IPS-NIHi11 (cell line): ENCODE measurements at places on chromosomes 6 and 20.

DNA sequence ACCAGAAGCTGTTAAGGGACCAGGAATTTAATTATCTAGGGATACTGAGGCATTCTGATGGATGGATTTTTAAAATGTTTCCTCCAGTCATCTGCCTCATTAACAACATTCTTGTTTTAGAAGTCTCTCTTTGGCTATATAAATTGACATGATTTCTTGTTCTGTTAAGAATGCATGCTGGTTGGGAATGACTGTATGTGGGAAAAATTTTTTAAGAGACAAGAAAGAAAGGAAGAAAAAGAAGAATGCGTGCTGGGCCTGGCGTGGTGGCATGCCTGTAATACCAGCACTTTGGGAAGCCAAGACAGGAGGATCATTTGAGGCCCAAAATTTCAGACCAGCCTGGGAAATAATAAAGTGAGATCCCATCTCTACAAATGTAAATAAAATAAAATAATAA, 203.6 kb downstream of the GJA1 start:
- no peak for DNase-seq

DNA sequence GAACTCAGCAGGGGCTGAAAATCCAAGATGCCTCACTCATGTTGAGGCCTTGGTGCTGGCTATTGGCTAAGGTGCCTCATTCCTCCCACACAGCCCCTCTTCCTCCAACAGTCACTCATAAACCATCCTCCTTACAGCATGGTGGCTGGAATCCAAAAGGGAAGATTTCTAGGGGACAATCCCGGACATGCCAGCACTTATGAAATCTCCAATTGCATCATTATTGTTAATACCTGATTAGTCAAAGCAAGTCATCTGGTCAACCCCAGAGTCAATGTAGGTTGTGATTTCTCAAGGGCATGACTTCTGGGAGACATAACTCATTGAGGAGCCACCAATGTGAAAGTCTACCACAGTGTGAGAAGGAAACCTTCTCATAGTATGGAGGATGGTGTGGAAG, 506.6 kb upstream of the NOX3 start:
- no peak for DNase-seq

DNA sequence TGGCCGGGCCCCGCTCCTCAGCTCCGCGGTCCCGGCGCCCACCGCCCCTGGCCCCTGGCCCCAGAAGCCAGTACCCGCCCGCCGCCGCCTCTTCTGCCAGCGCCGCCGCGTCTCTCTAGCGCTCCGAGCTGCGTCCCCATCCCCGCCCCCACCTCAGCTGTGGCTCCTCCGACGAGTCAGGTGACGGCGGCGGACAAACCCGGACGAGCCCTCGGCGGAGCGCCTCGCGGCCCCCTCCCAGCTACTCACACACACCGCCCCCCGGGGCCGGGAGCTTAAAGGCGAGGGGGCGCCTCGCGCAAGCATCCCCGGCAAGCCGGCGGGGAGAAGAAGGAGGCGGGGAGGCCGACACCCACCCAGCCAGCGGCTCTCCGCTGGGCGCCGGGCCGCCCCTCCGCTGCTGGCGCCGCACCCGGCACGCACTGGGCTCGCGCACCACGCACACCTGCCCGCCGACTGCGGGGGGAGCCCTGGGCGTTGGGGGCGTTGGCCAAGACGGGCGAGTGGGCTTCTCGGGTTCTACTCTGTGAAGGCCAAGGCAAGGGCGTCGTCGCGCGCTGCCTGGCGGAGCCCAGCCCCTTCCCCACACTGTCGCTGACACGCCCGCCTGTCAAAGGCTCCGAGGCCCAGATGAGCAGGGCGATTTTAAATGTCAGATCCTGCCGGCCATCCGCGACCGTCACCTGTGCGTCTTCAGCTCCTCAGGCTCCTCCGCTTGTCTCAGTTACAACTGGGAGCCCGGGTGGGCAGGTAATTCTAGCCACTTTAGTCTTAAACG, at the start of gene SNAP91:
Gene SNAP91 (minus strand): TSS at position 132 of the 778 bp plus-strand sequence. CDS start 1,174 bp downstream, outside the sequence.
- DNase-seq = peak; percentile 79

DNA sequence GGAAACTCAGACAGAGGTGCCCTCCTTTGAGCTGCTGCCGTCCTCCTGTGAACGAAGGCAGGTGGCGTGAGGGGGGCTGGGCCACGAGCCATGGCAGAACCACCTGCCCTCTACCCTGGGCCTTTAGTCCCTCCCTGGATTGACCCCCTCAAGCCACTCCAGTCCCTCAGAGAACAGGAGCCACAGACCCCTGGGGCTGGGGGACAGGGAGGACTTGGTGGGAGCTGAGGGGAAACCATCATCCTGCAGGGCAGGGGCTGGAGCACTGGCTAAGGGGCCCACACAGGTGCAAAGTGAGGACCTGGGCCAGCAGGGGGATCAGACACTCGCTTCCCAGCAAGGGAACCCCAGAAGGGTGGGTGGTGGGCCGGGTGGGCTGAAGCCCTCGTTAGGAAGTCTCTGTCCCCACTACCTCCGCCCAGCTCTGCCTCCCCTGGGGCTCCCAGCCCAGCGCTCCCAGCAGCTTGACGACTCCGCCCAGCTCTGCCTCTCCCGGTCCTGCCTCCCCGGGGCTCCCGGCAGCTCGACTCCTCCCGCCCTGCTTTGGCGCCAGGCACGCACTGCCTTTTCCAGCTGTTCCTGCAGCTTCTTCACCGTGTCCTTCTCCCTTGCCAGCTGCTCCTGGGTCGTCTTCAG, 44.4 kb downstream of the DSTN start:
- DNase-seq = no peak

DNA sequence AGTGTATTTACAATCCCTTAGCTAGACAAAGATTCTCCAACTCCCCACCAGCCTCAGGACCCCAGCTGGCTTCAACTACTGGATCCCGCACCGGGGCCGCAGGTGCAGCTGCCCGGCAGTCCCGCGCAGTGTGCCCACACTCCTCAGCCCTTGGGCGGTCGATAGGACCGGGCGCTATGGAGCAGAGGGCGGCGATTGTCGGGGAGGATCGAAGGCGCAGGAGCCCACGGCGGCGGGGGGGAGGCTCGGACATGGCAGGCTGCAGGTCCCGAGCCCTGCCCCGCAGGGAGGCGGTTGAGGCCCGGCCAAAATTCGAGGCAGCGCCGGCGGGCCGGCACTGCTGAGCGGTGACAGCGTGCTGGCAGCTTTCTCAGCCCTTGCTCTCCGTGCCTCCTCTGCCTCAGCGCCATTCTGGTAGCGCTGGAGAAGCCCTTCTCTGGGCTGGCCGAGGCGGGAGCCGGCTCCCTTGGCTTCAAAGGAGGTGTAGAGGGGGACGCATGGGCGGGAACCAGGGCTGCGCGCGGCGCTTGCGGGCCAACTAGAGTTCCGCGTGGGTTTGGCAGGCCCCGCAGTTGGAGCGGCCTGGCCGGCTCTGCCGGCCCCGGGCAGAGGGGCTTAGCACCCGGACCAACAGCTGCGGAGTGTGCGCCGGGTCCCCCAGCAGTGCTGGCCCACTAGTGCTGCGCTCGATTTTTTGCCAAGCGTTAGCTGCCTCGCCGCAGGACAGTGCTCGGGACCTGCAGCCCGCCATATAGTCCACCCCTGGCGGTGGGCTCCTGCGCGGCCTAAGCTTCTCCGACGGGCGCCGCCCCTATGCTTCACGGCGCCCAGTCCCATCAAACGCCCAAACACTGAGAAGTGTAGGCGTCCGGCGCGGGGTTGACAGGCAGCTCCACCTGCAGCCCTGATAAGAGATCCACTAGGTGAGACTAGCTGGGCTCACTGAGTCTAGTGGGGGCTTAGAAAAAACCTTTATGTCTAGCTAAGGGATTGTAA, 32.4 kb upstream of the KIF13A start:
- no peak for DNase-seq

GRCh38 chr20:7523288-7523687, 417.0 kb downstream of the HAO1 start:
- no peak for DNase-seq

GRCh38 chr6:34260576-34261267, 11.9 kb upstream of the SMIM29 start:
- no peak for DNase-seq

DNA sequence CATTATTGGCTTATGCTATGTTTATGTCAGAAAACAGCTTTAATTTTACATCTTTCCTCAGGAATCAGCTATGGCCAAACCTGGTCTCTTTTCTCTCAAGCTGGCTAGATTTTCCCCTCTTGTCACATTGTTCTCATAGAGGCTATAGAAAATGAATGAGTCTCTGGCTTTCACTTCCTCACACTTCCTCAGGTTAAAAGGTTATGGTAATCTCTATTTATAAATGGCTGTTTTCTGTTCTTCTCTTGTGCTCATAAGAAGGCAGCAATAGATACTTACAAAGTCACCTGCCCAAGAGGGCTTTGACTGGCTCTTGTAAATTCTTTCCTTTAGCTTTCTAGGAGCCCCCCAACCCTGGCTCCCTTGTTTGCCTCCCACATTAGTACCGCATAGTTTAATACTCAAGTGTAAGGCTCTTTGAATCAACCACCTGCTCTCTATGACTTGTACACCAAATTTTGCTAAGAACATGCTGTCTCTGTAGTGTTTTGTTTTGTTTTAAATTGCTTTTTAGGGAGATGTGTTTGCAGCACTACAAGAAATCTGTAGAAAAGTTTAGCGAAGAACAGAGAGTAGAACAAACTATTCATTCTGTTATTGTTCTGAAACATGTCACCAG, 897.4 kb upstream of the CITED2 start:
- no peak for DNase-seq

- DNase-seq = no peak
Observed at GRCh38 chr6:116329156-116329555, 41.6 kb upstream of the DSE start.

DNA sequence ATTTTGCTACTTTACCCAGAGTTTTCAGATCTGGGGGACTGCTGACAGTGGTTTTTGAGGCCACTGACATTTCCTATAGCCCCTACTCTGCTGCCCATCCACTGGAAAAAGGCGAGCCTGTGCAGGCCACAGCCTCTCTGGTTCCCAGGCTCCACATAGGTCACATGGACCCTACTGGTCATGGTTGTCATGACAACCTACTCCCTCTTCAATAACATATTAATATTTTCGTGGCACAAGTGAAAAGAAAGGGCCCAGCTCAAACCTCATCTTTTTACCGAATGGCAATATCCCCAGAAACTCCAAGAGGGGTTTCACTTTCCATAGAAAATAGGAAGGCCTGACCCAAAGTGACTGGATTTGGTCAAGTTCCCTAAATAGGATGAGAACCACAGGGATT, 11.0 kb upstream of the FOXO3 start:
- no peak for DNase-seq

DNA sequence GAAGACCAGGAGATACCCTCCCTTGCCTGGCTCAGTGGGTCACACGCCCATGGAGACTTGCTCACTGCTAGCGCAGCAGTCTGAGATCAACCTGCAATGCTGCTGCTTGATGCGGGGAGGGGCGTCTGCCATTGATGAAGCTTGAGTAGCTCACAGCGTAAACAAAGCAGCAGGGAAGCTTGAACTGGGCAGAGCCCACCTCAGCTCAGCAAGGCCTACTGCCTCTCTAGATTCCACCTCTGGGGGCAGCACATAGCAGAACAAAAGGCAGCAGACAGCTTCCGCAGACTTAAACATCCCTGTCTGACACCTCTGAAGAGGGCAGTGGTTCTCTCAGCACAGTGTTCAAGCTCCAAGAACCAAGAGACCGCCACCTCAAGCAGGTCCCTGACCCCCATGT, 271.3 kb downstream of the ESR1 start:
- no peak for DNase-seq

- peak; percentile 71 for DNase-seq
Observed at GRCh38 chr6:157982102-157982562, 469 bp downstream of the SYNJ2 start.

DNA sequence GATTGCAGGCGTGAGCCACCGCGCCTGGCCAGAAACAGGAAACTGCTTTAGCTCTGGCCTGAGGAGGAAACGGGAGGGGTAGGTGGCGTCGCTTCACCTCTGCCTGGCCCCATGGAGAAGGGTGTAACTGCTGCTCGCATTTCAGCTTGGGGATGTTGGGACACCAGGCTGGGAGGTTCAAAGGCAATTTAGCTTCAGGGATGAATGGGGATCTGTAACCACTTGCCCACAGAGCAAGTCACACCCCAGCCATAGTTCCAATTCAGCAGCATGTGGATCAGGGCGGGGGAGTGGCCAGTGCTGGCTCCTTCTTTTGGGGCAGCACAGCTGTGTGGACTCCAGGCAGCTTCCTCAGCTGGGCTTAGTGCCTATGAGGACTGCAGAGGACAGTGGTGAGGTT, 34.8 kb upstream of the NUP153 start:
- DNase-seq = no peak

- DNase-seq = no peak
Observed at GRCh38 chr6:83352424-83353061, 78.3 kb downstream of the ME1 start.

- no peak for DNase-seq
Observed at GRCh38 chr20:24934101-24934661, 14.9 kb upstream of the CST7 start.

DNA sequence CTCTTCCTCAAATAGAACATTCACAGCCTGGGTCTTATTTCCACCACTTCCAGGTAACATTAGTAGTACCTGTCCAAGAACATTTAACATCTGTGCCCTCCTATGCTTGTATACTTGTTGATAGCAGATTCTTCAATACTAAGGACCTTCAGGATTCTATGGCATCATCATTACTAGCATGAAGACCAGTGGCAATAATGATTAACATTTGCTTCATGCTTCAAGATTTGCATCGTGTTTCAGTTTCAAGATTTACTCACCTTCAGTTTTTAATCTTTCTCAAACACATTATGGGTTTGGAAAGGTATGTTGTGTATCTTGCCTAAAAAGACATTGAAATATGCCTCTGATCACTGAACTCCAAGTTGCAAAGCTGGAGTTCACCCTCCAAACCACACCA, 412.8 kb upstream of the NRSN1 start:
- no peak for DNase-seq

- DNase-seq = no peak
Observed at GRCh38 chr20:20207872-20208271, 155.5 kb downstream of the CFAP61 start.

GRCh38 chr6:147381712-147382111, 126.8 kb upstream of the SAMD5 start:
- no peak for DNase-seq

- no peak for DNase-seq
Observed at GRCh38 chr6:4545893-4546292, 230.3 kb upstream of the CDYL start.

GRCh38 chr6:3541006-3541585, 84.2 kb upstream of the SLC22A23 start:
- no peak for DNase-seq

DNA sequence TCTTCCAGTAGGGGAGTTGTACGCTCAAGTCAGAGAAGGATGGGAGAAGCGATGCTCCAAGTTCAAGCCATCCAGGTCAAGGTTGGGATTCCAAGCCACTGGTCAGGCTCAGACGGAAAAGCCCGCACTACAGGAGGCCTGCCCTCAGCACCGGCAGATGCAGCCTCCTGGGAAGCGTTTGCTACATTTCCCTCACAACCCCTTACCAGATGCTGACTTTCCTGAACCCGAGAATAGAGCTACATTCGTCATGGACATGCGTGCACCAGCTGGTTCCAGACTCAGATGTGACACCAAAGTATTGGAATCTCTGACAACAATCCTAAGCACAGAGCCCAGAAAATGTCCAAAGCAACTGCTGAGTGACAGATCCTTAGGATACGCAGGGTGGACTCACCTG, 174.8 kb downstream of the SASH1 start:
- DNase-seq = no peak

GRCh38 chr6:134703206-134703605, 246.7 kb downstream of the ALDH8A1 start:
- DNase-seq = no peak

GRCh38 chr6:50711686-50712085, 1.6 kb upstream of the TFAP2D start:
- DNase-seq = no peak

GRCh38 chr6:161436106-161436876, 162.4 kb upstream of the AGPAT4 start:
- DNase-seq = no peak
